Pericardium fibroblast (primary cell): ENCODE measurements at places on chromosomes 5 and 9. TPM values are rescaled to one million over a fixed set of nuclear protein-coding genes. Genes with fewer than 3 reads are reported as not detected.

ENG gene
- 74.1 and 186 TPM in 2 replicates for total RNA-seq

SNAPC3 gene
- 14.2 and 18.3 TPM in 2 replicates for total RNA-seq

LURAP1L gene
- total RNA-seq, result 17.7 and 26.5 TPM in 2 replicates

INSL4 gene
- total RNA-seq, result not detected in 2 replicates

SLC6A7 gene
- not detected in 2 replicates for total RNA-seq

MAMDC2 gene
- 6.1 and 7.7 TPM in 2 replicates for total RNA-seq

IL3 gene
- not detected in 2 replicates for total RNA-seq

DBH gene
- total RNA-seq, result not detected in 2 replicates

CAMK2A gene
- not detected in 2 replicates for total RNA-seq

CCNI2 gene
- total RNA-seq, result not detected in 2 replicates

FOXD4L3 gene
- total RNA-seq, result not detected in 2 replicates

NUDT12 gene
- 4.4 and 10.2 TPM in 2 replicates for total RNA-seq

TMC1 gene
- 1.2 TPM in 1 of 2 replicates, not detected in the other for total RNA-seq

CRAT gene
- total RNA-seq, result 51.1 and 55.6 TPM in 2 replicates

RBM18 gene
- total RNA-seq, result 9.2 and 10.2 TPM in 2 replicates

GNG10 gene
- total RNA-seq, result 50.1 and 67.4 TPM in 2 replicates

IFNA13 gene
- total RNA-seq, result not detected in 2 replicates

RMI1 gene
- 1.6 and 5.7 TPM in 2 replicates for total RNA-seq

SLC27A6 gene
- total RNA-seq, result 0.51 TPM in 1 of 2 replicates, not detected in the other

ARL14EPL gene
- not detected in 2 replicates for total RNA-seq

ADAMTS13 gene
- total RNA-seq, result 3.7 and 4.4 TPM in 2 replicates

SLIT3 gene
- total RNA-seq, result 60.6 and 146 TPM in 2 replicates

UBE2QL1 gene
- under 0.01 TPM in 1 of 2 replicates, not detected in the other for total RNA-seq

ATP10B gene
- total RNA-seq, result not detected in 2 replicates

ANKRD18A gene
- not detected in 2 replicates for total RNA-seq

GRIN1 gene
- total RNA-seq, result not detected in 2 replicates

SCGB3A1 gene
- not detected in 2 replicates for total RNA-seq

MTRR gene
- 10.7 and 24.0 TPM in 2 replicates for total RNA-seq

PRRC1 gene
- 43.0 and 72.1 TPM in 2 replicates for total RNA-seq

NUP155 gene
- total RNA-seq, result 10.0 and 12.1 TPM in 2 replicates

ARID3C gene
- 0.35 and 1.2 TPM in 2 replicates for total RNA-seq

KIAA0825 gene
- 1.3 and 3.6 TPM in 2 replicates for total RNA-seq

DIPK1B gene
- total RNA-seq, result 5.3 and 16.5 TPM in 2 replicates

IDNK gene
- total RNA-seq, result 0.47 and 1.1 TPM in 2 replicates

GRXCR2 gene
- not detected in 2 replicates for total RNA-seq

PITX1 gene
- total RNA-seq, result 0.17 and 11.6 TPM in 2 replicates

CDC20B gene
- not detected in 2 replicates for total RNA-seq

TIGD6 gene
- total RNA-seq, result 3.6 and 5.5 TPM in 2 replicates

ANKRD18B gene
- total RNA-seq, result not detected in 2 replicates

CREBRF gene
- 6.9 and 8.2 TPM in 2 replicates for total RNA-seq
